ENCODE measurements at places on chromosomes 12 and 14.
A peak's percentile ranks its signal among the peaks of the same experiment; 100 is the strongest.

DNA sequence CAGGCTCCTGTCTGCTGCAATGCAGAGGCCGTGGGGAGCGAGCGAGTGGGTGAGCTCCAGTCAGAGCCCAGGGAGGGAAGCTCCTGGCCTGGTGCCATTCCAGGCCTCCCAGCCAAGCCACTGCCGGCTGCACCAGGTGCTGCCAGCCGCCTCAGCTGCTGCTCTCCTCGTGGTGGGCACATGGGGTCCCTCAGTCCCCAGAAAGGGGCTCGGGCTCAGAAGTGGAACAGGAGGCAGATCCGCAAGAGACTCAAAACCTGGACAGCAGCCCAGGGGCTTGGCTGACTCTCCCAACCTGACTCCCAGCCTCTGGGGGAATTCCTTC, 2.4 kb downstream of the ABCB9 start:
- DNase-seq, result no peak

DNA sequence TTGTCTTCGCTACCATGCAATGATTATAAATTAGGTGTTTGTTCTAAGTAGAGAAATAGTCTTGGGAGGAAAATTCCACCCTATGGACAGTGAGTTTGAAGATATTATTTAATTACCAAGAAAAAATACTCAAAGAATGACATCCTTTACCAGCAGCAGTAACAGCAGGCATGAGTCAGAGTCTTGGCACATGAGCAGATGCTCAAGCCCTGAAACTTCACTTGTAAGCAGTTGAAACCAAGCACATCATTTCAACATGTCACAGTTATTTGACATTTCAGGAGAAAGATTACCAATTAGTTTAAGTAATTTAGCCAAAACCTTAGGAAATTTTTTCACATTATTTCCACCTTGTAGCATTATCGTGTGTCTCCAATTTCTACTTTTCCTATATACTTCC, 99.2 kb downstream of the C12orf50 start:
- no peak for DNase-seq

GRCh38 chr12:4174417-4174816, 99.1 kb upstream of the CCND2 start:
- peak; percentile 24 for DNase-seq

DNA sequence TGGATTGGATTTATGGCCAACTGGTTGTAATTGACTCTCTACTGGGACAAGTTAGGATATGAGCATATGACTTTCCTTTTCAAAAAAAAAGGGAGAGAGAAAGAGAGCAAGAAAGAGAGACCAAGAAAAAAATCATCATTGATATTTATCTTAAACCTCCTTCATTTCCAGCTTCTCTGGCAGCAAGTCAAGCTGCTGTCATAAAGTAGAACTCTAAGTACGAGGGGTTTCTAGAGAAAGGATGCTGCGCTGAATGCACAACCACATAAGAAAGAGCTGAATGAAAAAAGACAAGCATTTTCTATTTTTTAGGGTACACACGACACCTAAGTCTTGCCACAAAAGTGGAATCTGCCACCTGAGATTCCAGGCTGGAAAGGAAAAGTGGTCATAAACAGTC, 182.6 kb downstream of the SLC25A21 start:
- no peak for DNase-seq

DNA sequence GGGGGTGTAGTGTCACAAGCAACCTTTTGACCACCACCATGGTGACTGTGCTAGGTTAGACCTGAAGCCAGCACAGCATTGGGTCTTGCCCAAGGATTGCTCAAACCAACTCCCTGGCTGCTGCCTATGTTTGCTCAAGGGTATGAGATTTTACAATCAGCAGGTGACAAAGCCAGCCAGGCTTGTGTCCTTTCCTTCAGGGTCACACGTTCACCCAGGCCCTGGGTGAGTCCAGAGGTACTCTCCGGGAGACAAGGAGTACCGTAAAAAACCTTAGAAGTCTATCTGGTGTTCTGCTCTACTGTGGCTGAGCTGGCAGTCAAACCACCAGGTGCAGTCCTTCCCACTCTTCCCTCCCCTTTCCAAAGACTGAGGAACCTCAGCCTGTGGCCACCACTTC, 238.9 kb upstream of the MIS18BP1 start:
- no peak for DNase-seq

DNA sequence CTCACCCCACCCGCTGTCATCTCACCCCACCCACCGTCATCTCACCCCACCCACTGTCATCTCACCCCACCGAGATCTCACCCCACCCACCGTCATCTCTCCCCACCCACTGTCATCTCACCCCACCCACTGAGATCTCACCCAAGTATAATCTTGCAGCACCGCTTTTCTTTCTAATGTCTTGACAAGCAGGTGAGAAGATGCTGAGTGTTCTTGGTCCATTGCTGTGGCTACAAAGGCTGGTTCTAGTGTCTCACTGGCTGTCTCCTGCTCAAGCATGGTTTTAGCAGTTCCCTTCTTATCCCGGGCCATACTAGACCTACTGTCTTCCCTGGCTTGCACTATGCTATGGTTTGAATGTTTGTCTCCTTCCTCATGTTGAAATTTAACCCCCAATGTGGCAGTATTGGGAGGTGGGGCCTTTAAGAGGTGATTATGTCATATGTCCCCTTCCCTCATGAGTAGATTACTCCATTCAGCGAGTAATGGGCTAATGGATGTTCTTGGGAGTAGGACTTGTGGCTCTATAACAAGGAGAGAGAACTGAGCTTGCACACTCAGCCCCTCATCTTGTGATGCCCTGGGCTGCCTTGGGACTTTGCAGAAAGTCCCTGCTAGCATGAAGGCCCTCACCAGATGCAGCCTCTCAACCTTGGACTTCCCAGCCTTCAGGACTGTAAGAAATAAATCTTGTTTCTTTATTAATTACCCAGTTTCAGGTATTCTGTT, 47.7 kb upstream of the PPP2R5C start:
- no peak for DNase-seq

GRCh38 chr14:104841730-104842129, 23.3 kb upstream of the CEP170B start:
- DNase-seq, result no peak

DNA sequence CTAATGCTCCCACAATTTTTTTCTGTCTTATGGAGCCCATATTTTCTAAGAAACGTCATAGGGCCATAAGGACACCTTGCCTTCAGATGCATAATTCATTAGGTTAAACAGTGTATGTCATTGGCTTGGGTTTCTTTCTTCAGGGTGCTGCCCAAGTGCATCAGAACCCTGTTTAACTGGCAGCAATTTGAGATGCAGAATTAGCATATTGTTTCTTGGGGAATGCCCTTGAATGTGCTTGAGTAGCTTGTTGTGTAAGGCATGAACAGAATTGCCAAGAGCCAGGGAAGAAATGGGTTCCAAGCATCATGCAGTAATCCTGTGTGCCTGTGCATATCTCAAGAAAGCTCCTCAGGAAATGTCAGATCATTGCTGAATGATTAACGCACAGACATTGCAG, 277.2 kb downstream of the SYT1 start:
- no peak for DNase-seq

- DNase-seq, result no peak
These were observed 200.3 kb upstream of the PLEKHG7 start for GRCh38 chr12:92502417-92503028.

DNA sequence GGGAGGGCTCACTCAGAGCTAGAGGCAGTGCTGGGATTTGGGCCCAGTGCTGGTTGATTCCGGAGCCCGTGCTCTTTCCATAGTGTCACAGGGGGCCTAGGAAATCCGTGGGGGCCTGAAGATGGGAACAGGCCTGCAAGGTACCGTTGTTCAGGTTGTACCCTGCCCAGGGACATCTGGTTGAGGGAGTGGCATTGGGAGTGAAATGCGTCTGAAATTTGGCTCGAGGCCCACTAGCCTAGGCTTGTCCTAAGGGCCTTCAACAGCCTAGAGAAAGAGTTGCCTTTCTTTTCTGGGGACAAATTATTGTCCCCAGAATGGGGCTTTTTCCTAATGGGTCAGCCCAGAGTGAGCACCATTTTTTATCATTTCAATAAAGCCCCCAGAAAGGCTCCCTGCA, 26.4 kb upstream of the FAM222A start:
- DNase-seq, result no peak

- DNase-seq, result no peak
These were observed 1.5 kb downstream of the KLC1 start for GRCh38 chr14:103630364-103631108.

DNA sequence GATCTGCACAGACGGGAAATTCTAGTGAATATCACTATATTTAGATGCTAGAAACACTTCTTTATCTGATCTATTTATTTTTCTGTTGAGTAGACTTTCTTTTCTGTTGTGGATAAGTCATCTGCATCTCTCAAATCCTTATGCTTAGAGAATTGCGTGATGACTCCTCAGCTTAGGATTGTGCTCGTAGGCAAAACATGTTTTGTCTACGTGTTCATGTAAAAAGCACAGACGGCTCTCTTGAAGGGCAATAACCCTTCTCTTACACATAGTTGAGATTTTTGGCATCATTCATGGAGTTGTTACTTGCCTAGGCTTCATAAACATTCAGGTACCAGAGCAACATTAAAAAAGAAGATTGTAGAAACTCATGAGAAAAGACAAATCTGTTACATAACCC, 18.6 kb downstream of the PPFIBP1 start:
- DNase-seq, result no peak

- no peak for DNase-seq
These were observed 46.8 kb downstream of the TMEM30B start for GRCh38 chr14:61234215-61234916.

DNA sequence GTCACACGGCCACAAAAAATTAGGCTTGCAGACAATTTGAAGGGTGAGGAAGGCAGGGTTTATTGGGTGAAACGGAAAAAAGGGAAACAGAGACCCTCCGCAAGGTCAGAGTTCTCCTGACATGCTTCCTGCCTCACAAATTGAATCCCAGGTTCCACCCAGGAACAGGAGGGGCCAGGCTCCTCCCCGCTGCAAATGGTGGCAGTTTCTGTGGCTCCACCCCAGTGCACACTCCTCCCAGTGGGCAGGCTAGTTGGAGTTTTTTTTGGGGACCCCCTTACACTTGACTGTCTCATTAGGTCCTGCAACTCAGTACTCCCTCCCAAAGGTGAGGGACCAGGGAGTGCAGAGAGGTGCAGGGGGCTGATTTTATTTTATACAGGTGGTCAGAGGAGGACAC, 39.4 kb upstream of the PPP1CC start:
- DNase-seq, result no peak

DNA sequence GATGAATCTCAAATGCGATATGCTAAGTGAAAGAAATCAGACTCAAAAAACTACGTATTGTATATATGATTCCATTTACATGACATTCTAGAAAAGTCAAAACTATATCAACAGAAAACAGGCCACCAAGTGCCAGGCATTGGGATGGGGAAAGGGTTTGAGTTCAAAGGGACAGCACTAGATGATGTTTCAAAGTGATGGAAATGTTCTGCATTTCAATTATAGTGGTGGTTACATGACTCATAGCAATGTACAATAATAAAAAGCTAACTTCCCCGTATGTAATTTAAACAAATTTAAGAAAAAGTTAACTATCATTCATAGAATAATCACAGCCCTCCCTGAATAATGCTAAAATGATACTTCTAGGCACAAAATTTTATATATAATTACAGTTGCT, 13.5 kb downstream of the HECTD1 start:
- DNase-seq, result no peak

DNA sequence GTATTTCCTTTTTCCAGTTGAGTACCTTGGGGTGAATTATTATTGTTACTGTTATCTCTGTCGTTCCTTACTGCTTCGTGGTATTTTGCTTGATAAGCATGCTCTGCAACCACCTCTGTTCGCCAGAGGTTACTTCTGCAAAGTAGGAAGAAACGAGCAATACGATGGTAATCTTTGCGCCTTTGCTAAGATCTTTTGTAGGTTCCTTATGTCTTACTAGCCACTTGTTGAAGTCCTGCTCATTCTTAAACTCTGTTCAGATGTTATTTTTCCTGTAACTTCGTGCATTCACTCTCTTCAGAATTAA, 729 bp upstream of the M6PR start:
- DNase-seq, result no peak

GRCh38 chr12:109291521-109292341, 17.4 kb downstream of the FOXN4 start:
- peak; percentile 92 for DNase-seq

DNA sequence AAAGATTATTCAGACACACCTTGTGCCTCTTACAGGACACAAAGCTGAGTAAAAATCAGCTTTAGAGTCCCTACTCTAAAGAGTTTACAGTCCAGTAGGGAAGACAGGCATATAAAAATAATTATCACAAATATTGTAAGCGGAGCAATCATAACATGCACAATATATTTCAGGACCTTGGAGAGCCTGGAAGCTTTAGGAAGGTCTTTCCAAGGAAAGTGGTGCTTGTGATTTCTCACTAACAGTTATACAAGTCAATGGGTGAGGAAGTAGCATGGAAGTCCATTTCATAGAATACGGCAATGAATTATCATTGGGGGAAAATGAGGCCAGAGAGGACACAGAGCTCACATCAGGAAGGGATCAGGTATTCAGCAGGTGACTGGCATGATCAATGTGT, 268.3 kb downstream of the C12orf50 start:
- DNase-seq, result no peak

- no peak for DNase-seq
These were observed 5.4 kb upstream of the CAMKK2 start for GRCh38 chr12:121301876-121302275.
